ENCODE measurements at places on chromosomes 11 and 22.
A peak's percentile ranks its signal among the peaks of the same experiment; 100 is the strongest.

DNA sequence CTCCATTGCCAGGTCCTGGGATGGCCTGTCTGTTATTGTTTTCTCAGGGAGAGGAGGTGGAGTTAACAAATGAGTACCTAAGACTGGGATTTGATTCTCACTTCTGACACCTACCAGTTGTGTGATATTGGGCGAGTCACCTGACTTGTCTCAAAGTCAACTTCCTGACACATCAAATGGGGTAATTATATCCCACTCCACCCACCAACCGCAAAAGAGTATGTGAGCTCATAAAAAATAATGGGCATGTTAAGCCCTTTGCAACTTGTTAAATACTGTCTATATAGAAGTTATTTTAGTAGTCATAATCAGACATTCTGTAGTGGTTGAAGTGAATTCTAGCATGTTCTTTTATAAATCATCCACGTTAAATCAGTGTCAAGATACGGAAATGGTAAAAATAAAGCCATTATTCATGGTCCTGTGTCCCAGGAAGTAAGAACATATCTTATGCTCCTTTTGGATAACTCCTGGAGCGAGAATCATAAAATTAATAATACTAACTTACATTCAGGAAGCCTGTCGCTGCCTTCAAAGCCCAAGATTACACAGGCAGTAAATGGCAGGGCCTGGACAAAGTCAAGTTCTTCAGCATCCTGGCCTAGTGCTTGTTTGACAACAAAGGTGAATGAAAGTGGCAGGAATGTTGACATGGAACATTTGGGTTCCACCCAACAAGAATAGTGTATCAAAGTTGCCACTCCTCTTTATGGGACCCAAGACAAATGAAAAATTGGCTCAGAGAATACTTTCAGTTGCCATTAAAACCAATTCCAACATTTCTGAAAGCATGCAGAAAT, 54.3 kb downstream of the SYTL2 start:
- DNase-seq, result no peak

GRCh38 chr22:30733181-30733631, 38.5 kb downstream of the OSBP2 start:
- DNase-seq, result peak; percentile 29

- DNase-seq, result no peak
Observed at GRCh38 chr22:41885116-41885515, 29.8 kb downstream of the SHISA8 start.

- no peak for DNase-seq
Observed at GRCh38 chr22:39279170-39279850, 34.5 kb upstream of the PDGFB start.

DNA sequence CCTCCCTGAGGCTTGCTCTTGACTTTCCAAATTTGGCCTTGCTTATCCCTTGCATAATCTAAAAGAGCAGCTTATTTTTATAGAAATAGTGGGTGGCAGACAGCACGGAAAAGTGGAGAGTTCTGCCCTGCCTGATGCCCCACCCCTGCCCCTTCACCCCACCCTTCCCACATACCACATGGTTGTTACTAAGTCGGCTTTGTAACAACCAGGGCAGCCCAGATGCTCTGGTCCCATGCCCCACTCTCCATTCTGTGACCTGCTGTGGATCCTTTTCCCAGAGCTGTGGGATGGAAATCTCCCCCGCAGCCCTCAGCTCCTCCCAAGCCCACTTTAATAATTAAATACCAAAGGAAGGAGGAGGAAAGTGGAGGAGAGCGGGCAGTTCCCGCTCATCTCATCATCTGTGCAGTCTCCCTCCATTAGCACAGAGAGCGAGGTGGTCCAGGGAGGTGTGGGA, 10.9 kb downstream of the MRGPRF start:
- no peak for DNase-seq

DNA sequence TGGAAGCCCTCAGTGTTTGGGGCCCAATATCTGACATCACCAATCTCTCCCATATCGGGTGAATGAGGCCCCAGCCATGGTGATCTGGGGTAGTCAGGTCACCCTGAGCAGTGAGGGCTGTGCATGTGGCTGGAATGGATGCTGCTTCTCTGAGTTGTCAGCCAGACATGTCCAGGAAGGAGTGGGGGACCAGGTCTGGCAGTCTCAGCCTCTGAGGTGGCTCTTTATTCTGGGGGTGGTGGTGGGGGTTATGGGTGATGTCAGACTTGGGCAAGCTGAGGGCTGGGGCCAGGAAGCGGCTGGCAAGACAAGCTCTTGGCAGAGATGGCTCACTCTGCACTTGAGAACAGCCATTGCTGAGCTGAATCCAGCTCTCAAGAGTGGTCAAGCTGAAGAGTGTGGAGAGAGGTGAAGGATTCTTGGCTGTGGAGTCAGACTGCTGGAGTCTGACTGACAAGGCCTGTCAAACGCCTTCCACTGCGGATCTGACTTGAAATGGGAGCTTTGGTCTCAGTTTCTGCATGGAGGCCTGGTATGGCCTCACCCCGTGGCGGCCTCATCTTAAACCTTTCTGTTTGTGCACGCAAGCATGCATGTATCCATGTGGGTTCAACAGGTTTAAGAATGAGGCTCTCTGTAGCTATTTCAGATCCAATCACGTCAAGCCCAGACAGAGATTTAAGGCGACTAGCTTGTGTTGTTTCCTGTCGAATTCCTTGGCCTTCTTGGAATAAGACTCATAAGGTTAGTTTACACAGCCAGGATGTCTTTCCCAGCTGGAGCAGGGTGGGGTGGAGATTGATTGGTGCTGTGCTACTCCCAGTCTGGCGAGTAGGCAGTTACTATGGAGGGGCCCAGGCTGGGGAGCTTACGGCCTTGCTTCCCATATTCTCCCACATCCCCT, 83.9 kb upstream of the TIMP3 start:
- no peak for DNase-seq

DNA sequence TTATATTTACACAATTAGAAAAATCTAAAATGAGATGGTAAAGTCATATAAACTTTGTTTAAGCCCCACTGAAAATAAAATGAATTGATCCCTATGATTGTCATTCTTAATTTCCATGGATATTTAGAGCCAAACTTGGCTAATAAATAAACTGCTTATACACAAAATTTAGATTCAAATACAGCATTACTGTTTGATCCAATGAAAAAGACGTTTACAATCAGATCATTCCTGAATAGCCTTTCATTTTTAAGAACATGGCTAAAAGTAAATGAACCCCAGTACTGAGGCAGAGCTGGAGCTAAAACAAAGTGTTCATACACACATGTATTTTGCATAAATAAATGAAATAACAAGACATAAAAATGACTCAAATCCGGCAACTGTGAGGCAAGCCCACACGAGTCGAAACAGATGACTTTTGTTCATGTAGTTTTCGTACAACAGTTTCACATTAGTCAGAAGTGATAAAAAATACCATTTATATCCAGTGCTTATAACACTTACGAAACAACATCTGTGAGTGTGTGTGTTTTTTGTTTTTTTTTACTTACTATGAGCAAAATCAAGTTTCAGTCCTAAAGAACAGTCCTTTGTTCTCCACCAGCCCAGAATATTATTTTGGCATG, 386.5 kb downstream of the SOX6 start:
- DNase-seq, result peak; percentile 80

DNA sequence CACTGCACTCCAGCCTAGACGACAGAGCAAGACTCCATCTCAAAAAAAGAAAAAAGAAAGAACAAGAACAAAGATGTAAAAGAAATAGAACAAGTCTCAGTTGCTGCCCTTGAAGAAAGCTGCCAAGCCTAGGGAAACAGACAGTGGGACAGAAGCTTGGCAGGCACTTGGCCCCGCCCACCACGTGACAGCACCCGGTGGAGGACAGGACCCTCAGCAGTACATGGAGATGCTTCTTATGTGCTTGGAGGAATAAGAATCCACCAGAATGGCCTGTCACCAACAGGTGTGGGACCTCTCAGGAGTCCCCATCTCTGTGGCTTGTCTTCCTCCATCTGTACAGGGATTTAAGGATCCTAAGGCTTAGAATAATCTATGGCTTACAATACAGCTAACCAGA, 7.6 kb upstream of the TMPRSS6 start:
- no peak for DNase-seq

DNA sequence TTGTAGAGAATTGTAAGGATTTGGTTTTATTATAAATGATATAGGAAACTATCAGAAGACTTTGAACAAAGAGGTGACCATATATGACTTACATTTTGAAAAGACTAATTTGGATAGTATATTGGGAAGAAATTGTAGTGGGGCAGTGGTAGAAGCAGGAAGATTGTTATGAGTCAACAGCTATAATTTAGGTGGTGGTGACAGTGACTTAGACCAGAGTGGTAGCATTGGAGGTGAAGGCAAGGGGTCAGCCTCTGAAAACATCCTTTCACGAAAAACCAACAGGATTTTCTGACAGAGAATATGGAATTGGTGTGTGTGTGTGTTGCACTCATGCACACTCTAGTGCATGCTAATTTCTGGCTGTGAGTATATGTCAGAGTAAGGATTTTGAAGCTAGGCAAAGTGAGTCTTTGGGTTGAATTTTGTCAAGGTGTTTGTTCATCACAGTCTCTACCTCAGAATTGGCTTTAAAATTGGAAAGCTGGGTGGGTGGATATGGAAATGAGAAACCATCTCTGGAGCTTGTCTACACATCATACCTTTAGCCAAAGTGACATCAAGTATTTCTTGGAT, 8.2 kb upstream of the HBE1 start:
- DNase-seq, result no peak

DNA sequence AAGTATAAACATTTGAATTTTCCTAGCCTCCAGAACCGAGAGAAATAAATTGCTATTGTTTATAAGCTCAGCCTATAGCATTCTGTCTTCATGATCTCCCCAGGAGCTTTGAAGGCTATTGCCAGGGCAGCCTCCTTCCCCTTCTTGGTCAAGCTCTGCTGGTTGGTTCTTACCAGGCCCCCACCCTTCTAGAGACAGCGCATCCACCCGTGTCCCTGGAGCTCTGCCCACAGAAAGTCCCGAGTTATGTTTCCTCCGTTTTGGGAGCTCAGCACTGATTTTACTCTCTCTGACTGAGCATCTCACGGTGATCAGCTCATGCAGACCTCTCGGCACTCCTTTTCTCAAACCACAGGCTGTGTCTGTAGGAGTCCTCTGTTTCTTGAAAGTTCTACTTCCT, 123.8 kb upstream of the SORL1-AS1 start:
- DNase-seq, result no peak

DNA sequence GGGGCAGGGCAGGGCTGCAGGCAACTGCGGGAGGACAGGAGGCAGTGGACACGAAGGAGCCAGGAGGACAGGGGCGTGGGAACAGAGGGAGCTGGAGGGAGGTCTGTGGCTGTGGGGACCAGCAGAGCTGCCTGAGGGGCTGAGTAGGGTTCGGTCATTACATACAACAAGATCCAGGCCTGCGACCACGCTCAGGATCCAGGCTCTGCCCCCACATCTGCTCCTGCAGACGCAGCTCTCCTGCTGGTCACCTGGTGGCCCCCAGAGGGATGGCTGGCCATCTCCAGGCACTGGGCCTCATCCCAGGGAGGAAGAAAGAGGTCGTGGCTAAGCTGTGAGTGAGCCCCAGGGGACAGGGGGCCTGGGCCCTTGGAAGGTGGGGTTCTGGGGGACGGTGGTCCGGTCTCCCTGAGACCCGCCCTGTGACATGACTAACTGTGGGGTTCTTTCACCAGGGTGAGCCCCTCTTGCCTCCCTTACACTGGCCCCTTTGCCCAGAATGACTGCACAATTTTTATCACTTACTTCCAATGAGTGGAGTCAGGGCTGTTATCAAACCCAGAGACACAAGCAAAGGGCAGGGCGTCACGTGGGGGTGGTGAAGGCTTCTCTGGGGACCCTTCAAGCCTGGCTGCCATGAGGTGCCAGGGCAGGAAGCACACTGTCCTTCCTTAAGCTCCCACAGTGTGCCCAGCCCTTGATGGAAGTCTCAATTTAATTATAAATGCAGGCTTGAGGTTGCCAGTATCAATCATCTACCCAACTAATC, 6.7 kb upstream of the APOBEC3A start:
- no peak for DNase-seq
